CD4-positive, alpha-beta T cell treated with Interleukin-2 at 100 ng/mL for 4 hours (primary cell): ENCODE measurements at places on chromosomes 13 and 19.
A peak's percentile ranks its signal among the peaks of the same experiment; 100 is the strongest.

DNA sequence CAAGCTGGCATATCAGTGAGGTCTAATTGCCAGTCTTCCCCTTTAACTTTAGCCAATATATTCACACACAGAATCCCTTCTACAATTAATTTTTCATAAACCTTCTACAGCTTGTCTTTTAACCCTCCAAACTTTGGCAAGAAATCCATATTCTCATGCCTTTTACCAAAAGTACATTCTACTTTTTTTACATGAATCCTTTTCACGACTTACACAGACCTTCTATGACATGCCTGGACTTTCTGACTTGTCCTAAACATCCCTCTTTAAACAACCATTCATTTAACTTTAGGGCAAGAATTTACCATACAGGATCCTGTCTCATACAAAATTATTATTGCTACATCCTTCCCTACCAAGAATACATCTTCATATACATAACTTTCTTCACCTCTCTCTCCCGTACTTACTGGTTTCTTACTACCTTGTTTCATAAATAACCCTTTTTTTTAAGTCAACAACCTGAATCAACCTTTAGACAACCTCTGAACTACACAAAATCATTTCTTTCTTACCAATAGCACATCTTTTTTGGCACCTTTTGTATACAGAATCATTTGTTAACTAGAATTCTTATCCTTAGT lies 23.5 kb downstream of the ZNF544 start:
- no peak for DNase-seq

- no peak for DNase-seq
Measured at GRCh38 chr13:50466456-50466855, 377.0 kb downstream of the DLEU7 start.

DNA sequence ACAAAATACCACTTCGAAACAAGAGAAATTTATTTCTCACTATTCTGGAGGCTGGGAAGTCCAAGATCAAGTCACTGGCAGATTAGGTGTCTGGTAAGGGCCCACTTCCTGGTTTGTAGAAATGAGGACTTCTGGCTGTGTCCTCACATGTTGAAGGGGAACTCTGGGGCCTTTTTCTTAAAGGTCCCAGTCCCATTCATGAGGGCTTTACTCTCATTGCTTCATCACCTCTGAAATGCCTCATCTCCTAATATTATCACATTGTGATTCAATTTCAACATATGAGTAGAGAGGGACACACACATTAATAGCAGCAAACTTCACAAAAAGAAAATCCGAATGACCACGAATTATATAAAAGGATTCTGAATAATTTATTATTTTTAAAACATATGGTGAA lies 21.6 kb upstream of the SIGLEC14 start:
- no peak for DNase-seq

DNA sequence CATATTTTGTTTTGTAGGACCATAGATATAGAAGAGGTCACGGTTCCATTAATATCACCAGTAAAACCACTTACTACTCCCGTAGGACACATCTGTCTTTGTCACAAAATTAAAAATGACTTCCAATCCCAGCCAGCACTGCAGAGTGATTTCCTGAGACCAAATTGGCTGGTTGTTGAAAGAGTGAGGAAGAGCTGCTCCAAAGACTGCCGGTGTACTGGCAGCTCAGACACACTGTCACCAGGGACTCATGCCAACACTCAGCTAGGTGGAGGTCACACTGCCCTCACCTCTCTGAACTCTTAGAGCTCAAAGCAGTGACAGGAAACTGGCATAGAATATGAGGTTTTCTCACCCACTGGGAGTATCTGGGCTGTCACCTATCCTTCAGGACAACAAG lies 52.1 kb downstream of the FLT1 start:
- no peak for DNase-seq

GRCh38 chr13:44578067-44578400 lies 1.9 kb upstream of the TSC22D1 start:
- DNase-seq = no peak

DNA sequence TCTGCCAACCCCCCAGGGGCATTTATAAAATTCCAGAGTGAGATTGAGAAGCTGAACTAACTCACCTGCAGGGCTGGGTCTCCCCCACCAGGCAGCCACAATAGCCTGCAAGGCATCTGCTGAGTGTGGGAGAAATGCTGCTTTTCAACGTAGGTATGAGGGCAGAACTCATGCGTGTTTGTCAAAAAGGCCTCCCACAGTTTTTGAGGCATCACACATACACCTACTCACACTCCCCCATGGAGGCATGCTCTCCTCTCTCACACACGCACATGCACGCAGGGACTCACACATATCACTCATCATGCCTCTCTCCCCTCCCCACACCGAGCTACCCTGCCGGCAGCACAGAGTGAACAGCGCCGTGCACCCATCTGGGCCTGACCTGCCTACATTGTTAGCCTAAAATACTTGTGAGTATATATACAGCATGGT lies 390.5 kb downstream of the FGF9 start:
- peak; percentile 66 for DNase-seq

GRCh38 chr19:17348700-17349099 lies 11.3 kb downstream of the GTPBP3 start:
- no peak for DNase-seq

DNA sequence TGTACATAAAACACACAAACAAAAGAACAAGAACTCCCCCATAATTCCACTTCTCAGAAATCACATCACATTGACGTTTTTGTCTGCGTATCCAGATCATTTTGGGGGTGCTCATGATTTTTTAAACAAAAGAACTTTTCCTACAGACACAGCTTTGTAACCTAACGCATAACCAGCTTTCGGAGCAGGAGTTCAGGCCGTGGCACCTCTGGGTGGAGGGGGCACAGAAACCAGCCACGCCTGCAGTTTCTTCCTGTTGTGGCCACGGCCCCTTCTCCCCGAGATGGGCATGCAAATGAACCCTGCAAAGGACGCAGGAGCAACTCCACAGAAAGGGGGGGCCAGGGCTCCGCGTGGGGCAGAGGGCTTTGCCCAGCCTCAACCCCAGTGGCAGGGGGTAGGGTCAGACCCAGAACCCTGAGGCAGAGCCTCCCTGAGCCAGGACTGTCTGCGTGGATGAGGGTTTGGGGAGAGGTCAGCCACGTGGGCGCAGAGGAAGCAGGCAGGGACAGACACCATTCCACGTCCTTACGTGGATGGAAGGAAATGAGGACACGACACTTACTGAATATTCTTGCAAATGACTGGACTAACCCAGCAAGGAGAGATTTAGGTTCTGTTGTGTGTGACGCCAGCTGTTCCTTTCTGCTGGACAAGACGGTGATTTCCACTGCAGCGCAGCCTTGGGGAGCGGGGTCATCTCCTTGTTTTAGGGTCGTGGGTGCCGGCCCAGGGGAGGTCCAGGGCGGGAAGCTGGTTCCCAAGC lies 64.4 kb downstream of the RASA3 start:
- peak; percentile 43 for DNase-seq

DNA sequence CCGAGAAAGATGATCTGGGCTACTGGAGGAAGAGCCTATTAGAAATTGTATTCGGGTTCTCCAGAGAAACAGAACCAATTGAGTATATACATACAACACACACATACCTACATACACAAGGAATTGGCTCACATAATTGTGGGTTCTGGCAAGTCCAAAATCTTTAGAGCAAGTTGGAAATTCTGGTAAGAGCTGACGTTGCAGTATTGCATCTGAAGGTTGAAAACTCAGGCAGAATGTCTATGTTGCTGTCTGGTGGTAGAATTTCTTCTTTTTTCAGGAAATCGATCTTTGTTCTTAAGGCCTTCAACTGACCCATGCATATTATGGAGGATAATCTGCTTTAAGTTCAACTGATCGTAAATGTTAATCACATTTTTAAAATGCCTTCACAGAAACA lies 15.5 kb upstream of the OLFM4 start:
- no peak for DNase-seq

DNA sequence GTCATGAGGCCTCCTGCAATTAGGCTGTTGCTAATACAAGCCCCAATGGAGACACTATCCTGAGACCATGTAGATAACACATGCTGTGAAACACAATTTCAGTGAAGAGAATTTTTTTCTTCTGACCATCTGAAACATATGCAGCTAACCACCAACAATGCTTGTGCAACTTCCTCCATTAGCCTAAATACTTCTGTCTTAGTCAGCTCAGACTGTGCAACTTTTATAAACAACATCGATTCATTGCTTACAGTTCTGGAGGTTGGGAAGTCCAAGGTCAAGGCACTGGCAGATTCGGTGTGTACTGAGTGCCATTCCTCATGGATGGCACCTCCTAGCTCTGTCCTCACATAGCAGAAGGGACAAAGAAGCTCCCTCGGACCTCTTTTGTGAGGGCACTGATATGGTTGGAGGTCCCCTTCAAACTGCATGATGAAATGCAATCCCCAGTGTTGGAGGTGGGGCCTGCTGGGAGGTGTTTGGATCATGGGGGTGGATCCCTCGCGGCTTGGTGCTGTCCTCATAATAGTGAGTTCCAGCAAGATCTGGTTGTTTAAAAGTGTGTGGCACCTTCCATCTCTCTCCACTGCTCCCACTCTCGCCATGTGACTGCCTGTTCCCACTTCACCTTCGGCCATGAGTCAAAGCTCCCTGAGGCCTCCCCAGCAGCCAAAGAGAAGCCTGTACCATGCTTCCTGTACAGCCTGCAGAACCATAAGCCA lies 27.7 kb downstream of the STK24 start:
- no peak for DNase-seq

GRCh38 chr19:45577111-45577905 lies 7.3 kb downstream of the OPA3 start:
- no peak for DNase-seq

- no peak for DNase-seq
Measured at GRCh38 chr13:86909318-86909717, 761.9 kb upstream of the SLITRK5 start.

GRCh38 chr13:84443463-84443862 lies 561.2 kb upstream of the SLITRK1 start:
- DNase-seq = no peak

DNA sequence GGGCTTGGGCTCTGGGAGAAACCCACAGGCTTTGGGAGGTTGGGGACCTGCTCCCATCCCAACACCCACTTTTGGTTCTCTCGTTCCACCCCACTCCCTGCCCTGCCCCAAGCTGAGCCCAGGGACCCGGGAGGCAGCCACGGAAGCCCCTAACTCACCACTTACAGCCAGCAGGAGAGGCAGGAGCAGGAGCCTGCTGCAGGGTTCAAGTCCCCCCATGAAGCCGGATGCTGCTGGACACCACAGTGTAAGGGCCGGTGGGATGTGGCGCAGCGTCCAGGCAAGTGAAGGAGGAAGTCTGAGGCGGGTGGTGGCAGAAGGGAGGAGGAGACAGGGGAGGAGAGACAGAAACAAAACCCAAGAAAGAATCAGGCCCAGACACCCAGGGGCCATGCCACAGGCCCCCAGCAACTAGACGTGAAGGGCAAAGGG lies at the start of gene TYROBP:
Gene TYROBP, minus strand, starts transcription at position 286 of the 432 bp plus-strand sequence. Its CDS starts 67 bp downstream, at position 219.
- DNase-seq = no peak

- no peak for DNase-seq
Measured at GRCh38 chr19:30374865-30375552, 2.8 kb downstream of the ZNF536 start.

GRCh38 chr13:27794921-27795717 lies 2.8 kb downstream of the GSX1 start:
- DNase-seq = no peak

DNA sequence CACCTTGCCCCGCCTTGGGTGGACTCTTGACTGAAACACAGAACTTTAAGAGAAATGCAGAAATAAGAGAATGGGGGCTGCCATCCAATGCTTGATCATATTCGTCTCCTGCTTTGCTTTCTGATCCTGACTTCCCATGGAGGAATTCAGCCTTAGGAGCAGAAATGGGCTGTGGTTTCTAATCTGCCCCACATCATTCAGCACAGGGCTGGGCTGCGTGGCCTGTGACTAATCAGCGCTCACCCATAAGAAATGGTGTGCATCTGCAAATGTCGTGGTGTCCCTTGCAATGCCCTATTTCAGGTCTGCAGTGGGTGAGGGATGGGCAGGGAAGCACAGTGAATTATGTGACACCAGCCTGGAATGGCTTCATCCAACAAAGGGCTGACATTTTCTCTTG lies 60.7 kb upstream of the URI1 start:
- DNase-seq = no peak
